T-helper 17 cell (primary cell): ENCODE measurements at places on chromosomes 6 and 20.

DNA sequence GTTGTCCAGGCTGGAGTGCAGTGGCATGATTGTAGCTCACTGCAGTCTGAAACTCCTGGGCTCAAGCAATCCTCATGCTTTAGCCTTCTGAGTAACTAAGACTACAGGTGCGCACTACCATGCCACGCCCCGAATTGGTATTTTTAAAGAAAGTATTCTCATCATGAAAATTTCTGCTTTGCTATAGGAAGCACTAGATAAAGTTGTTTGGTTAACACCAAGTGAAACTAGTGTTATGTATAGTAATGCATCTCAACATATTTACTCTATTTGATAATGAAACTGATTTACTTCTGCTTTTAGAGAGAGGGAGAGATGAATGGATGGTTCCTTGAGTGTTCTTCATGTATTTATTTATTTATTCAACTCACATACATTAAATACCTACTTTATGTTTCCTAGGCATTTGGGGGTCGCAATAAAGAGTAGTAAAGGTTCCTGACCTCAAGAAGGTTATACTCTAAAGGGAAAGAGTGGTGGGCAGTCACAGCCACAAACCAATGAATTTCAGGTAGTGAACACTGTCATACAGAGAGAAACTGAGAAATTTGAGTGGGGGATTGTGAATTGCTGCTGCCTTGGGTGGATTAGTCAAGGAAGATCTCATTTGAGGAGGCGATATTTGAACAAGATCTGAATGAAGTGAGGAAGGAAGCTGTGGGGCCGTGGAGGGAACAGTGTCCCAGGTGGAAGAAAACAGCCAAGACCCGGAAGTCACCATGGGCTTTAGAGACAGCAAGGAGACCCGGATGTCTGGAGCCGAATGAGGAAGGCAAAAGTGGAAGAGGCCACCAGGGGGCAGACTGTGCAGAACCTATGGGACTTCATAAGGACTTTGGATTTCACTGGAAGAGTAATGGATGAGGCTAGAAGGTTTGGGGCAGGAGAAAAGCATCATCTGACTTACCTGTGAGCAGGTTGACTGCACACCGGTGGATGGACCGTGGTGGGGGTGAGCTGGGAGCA is 185.6 kb downstream of the TSHZ2 start:
- no peak for DNase-seq

DNA sequence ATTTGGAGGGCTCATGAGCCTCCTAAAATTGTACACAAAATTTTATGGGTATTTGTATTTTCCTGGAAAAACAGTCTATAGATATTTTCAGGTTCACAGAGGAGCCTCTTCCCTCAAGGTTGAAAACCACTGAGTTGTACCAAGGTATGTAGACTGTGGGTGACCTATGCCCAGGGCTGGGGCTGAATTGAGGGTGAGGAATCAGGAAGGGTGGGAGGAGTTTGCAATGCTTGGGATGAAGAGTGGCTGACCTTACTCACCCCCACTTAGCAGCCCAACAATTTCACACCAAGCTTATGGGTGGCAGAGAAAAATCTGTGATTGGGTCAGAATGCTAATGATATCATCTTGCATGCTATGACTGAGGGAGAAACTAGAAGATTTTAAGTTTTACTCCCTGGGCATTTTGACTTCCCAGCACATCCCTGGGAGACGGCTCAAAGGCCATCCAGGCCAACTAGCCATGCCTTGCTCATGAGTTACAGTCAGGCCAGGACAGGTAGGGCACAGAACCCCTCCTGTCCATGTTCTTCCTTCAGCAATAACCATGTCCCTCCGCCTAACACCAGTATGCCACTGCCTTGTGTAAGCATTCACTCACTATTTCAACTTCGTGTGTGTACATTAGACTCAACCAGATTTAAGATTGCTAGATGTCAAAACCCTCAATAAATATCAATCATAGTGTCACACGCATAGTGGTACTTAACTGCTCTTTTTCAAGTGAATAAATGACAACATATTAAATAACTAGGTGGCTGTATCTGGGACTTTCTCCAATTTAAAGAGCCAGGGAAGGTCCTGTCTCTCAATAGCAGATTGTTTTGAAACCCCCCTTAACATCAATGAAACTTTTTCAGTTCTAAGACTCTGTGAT is 16.6 kb downstream of the ADTRP start:
- DNase-seq = no peak

GRCh38 chr6:54980511-54981275 is 134.1 kb downstream of the FAM83B start:
- no peak for DNase-seq

GRCh38 chr6:22113026-22113766 is 183.6 kb downstream of the PRL start:
- DNase-seq = no peak

DNA sequence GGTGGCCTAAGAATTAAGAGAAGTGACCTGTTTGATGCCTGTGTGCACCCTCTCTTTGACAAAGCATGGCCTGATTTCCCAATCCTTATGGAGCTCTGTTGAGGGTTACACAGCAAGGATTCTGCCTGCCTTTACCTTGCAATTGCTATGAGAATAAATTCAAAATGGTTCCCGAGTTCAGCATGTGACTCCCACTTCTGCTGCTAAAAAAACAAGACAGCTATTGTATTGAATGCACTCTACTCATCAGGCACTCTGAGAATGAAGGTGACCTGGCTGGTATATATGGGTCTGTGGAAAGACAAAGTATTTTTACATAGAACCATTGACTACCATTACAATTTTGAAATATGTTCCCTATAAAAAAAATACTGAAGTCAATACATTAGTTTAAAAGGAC is 190.3 kb downstream of the ATXN1 start:
- DNase-seq = no peak

DNA sequence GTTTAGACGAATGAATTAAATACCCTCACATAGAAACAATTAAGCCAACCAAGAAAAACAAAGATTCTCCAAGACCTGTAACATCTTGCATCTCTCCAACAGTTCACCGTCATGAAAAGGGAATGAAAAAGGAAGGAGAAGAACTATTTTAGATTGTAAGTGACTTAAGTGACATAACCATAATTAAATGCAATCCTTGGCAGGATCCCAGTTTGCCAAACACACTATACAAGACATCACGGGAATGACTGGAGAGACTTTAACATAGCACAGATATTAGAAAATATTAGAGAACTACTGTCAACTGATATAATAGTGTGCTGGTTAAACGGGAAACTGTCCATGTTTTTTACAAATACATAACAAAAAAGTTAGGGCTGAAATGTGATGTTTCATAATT is 22.2 kb downstream of the EPB41L2 start:
- DNase-seq = no peak

GRCh38 chr6:114315831-114316595 is 26.8 kb downstream of the HS3ST5 start:
- DNase-seq = no peak
